ENCODE measurements at places on chromosomes 6 and 20.

GRCh38 chr6:157741948-157742556 is 81.0 kb upstream of the SNX9 start:
- DNase-seq = no peak

DNA sequence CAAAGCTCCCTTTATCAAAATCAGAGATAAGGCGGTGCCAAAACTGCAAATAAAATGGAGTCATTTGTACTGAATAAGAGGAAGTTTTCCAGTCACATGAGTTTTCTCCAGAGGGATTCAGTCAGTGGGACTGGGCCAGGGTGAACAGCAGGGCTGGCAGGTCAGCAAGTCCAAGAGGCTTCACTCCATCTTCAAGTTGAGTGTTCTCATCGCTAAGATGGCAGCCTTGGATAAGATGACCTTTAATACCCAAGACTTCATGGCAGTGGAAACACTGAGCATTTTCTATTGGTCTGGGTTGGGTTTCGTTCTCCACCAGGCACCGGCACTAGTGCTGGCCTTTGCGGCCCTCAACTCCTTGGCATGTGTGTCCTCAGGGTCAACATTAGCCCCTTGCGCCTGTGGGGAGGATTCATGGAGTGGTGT is 29.3 kb upstream of the IGF2R start:
- DNase-seq = no peak

GRCh38 chr20:35503841-35504561 is 25.5 kb downstream of the C20orf173 start:
- DNase-seq = no peak

- no peak for DNase-seq
These were observed 253.7 kb upstream of the SUPT3H start for GRCh38 chr6:45631396-45631795.

DNA sequence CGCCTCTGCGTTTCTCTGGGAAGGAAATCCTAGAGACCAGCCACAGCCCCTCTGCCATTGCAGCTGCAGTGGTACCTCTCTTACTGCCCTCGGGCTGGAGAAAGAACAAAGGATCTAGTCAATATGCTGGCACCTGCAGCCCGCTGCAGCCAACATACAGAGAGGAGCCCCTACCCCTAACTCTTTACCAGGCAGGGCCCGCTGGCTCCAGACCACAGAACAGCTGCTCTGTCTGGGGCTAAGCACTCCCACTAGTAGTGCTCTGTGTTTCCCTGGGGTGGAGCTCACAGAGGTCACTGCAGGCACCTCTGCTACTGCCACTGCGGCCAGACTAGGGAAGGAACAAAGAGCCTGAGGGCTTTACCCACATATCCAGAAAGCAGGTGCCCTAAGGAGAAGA is 93.8 kb upstream of the IMPG1 start:
- no peak for DNase-seq

GRCh38 chr20:43507150-43508080 is at the start of gene L3MBTL1:
Gene L3MBTL1, plus strand, starts transcription at chr20:43507697. Its CDS starts 5,807 bp downstream, at chr20:43513504.
- peak; percentile 84 for DNase-seq

- no peak for DNase-seq
These were observed 32.6 kb downstream of the UTRN start for GRCh38 chr6:144317736-144318135.

DNA sequence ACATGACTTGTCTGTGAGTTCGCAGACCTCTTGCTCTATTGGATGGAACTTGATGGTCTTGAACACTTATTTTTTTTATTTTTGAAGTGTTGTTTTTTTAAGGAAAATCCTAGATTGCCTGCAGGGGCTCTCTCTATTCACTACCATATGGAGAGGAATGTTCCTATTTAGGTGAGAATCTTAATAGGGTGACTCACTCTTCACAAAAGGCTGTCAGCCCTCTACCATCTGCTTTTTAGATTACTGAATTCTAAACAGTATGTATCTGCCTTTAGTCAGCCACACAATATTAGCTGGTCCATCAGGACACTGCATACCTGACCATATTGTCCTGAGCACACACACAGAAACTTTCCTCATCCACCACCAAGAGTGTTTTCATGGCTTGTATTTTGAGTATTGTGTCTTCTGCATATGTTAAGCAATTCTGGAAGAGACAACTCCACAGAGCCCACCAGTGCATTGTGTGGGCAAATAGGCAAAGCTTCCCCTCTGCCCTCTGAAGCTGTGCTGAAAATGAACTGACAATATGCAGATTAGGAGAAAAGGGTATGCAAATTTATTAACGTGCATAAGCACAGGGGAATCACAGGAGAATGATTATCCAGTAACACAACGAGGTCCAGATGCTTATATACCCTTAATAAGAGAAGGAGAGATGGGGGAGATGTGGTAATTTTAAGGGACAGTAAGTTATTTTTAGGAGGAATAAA is 6.6 kb upstream of the BTBD9 start:
- DNase-seq = no peak

DNA sequence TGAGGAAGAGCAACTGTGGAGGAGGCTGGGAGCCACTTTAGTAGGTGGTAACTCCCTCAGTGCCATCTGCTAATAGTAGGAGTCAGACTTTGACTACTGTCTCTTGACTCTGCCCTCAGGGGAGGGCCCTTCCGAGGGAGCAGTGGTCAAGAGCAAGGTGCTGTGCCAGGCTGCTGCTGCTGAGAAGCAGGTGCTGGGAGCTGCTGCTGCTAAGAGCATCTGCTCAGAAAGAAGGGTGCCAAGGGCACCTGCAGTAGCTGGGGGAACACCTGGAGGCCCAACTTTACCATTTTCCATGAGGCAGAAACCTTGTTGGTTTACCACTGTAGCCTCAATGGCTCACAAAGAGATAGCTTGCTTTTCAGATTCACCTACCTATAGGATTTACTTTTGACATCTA is 18.5 kb downstream of the GGTLC1 start:
- DNase-seq = no peak

GRCh38 chr6:43296780-43297497 is 1.1 kb upstream of the SLC22A7 start:
- no peak for DNase-seq

GRCh38 chr6:72416744-72417465 is 205.0 kb upstream of the KCNQ5 start:
- DNase-seq = no peak

DNA sequence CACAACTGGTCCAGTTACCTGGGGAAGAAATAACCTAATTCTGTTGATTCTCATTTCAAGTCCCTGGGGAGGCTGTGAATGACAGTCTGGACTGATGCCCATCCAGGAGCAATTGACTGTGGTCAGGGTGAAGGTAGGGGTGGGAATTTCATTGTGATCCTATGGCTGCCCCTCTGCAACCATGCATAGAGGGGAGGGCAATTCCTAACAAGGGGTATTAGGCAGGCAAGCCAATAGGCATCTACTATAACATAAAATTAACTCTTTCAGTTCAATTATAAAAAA is 44.0 kb upstream of the TRAM2 start:
- no peak for DNase-seq

DNA sequence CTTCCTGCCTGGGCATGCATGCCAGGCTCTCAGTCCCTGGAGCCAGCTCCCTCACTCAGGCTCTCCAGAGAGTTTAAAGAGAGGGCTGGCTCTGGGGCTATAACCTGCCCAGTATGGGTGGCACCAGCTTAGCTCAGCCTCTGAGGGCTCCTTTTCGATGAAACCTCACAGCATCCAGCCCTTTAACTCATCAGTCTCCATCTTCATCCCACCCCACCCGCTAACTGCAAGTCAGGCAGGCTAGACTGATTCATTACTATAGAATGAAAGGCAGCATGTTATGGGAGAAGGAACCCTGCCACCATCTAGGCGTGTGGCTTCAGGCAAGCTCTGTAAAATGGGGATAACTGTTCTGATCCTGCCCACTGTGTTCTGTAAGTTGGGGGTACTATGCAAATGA is 53.5 kb downstream of the RAB44 start:
- DNase-seq = no peak

GRCh38 chr6:4510317-4510716 is 265.9 kb upstream of the CDYL start:
- DNase-seq = no peak

DNA sequence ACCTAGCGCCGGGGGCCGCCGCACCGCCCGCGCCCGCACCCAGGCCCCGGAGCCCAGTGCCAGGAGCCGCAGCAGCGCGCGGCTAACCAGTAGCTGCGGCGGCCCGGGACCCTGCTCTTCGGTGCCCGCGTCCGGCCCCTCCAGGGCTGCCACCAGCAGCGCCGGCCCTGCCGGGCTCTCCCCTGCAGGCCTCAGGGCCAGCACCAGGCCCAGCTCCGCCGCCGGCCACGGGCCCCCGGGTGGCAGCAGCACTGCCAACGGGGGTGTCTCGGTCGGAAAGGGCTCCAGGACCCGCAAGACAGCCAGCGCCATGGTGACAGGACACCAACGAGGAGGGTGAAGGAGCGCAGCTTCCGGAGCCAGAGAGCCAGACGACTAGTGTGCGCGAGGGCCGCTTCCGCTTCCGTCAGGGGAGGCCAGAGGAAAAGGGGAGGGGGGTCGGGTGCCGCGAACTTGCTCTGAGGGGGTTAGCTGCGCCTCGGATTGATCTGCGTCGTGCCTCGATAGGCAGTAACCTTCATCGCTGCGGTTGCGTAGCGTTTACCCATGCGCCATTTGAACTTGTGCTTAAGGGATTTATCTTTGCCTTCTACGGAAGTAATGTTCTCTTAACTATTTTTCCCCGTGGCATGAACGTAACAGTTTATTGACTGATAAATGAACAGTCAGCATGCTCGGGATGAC is at the start of gene PEX6:
PEX6 (minus strand) TSS at position 343 of the 684 bp plus-strand sequence; CDS start at position 312, 31 bp downstream.
- DNase-seq = peak; percentile 90

GRCh38 chr20:60559462-60559861 is 601.2 kb downstream of the CDH26 start:
- DNase-seq = no peak

- DNase-seq = no peak
These were observed 42.7 kb downstream of the SASH1 start for GRCh38 chr6:148385379-148385778.

DNA sequence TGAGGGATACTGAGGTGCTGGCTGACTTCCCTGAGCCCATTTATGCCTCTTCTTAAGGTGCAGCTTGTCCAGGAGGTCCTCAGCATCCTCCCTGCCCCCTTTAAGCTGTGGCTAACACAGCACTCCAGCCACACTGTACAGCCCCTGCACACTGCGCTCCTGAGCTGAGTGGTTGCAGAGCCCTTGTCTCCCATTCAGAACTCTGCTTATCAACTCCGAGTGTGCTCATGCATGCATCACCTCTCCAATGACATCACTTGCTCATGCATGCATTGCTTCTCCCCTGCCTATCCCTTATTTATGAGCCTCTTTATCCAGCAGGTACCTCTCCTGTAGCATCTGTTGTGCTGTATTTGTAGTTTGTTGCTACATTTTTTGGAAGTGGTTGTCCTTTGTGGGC is 124.6 kb downstream of the AIG1 start:
- DNase-seq = no peak

DNA sequence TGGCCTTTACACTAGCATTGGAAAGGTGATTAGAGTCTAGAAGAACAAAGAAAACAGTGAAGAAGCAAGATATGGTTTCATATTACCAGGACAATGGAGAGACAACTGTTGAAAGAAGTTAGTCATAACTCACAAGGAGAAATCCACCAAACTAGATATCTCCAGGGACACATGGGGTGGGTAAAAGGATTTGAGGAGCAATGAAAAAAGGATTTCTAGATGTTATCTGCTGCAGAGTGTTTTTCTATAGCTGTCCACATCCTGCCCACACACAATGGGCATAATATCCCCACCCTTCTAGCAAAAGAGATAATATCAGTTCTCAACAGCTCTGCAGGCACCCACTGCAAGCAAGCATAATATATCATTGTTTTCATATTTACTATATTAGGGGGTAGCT is 303.1 kb downstream of the HAO1 start:
- no peak for DNase-seq

DNA sequence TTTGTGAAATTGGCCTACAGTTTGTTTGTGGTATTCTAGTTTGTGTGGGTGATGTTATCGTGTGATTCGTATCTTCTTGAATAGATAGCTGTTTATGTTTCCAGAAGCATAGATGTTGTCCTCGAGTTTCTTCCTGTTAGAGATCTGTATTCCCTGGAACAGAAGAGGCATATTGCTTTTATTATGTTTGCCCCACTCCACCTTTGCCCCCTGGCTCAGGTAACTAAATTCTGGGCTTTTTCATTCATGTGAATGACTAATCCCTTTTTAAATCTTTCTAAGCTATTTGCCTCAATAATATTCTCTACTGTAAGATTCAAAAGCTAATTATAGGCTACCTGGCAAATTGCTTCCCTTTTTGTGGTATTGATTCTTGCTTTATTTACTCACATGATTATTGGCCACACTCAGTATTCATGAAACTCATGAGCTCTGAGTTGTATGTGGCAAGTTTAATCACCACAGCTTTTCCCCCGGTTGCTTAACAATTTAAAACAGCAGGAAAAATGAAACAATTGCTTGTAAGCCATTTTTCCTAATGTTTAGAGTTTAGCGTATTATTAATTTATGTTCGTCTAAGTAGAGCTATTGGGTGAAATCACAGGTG is 12.6 kb downstream of the RNF217 start:
- DNase-seq = no peak

- peak; percentile 76 for DNase-seq
These were observed 35.3 kb upstream of the CDKN1A start for GRCh38 chr6:36642913-36643817.

DNA sequence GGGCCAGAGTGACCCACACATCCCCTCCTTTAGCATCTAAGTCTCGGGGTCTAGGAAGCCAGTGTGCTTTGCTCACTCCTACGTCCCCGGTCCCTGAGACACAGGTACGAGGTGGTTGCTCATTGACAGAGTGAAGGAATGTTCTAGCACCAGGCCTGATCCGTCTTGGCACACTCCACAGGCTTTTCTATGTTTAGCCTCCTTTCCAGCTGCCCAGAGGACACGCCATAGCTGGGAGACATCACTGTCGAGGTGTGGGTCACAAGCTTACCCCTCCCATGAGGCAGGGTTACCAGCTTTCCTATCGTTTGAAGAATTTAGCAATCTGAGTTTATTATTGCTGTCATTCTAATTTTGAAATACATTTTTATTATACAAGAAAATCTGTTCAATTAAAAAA is 30.4 kb upstream of the IER3 start:
- no peak for DNase-seq

DNA sequence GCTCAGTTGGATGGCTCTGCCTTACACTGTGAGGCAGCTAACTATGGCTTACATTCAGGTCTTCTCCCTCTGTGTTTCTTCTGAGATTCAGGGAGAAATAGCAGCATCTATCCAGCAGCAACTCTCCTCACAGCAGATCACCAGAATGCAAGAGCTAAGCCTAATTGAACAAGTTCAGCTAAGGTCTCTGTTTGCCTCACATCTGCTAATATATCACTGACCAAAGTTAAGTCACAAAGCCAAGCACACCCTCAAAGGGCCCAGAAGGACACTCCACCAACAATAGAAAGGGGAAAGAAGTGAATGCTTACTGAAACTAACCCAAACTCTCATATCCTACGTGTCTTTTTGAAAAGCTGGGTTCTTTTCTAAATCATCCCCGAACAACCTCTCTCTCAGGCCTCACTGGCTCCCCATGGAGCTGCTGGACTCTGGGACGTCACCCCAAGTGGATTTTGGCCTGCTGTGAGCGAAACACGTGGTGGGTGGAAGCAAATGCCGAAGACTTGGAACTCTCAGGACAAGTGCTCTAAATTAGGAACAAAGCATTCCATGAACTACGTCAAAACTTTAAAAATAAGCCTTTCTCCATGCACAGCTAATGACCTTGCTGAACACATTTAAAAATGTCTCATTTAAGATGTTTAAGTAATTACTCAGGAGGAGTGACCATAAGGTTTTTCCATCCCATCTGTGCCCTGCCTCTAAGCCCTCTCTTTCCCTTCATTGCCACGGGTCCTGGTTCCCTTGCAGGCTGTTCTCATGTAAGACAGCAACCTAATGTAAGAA is 167.5 kb upstream of the PLCB4 start:
- DNase-seq = peak; percentile 19
